H1 (cell line): ENCODE measurements at places on chromosomes 3 and 15.

- no peak for DNase-seq
Measured at GRCh38 chr15:29424118-29424517, 154.5 kb upstream of the NSMCE3 start.

GRCh38 chr15:37933666-37934065 lies 774 bp upstream of the TMCO5A start:
- DNase-seq, result no peak

DNA sequence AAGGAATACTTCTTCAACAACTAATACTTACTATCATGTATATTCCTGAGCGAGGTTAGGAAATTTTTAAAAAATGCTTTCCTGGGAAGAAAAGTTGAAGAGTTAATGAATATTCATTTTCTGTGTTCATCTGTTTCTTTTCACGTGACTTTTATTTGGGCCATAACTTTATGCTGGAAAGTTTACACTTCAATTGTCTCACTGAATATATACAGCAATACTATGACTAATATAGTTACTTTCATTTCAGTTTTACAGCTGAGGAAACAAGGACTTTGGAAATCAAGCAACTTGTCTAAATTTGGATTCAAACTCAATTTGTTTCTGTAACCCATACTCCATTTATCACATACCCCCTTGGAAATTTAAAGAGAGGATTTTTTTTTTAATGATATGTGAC lies 894.2 kb downstream of the ROBO1 start:
- no peak for DNase-seq

GRCh38 chr3:58769065-58769464 lies 102.5 kb upstream of the FAM3D start:
- DNase-seq, result no peak

GRCh38 chr15:74656935-74657535 lies 38.8 kb downstream of the EDC3 start:
- DNase-seq, result no peak

GRCh38 chr15:80984856-80985255 lies 4.8 kb downstream of the MESD start:
- DNase-seq, result no peak

DNA sequence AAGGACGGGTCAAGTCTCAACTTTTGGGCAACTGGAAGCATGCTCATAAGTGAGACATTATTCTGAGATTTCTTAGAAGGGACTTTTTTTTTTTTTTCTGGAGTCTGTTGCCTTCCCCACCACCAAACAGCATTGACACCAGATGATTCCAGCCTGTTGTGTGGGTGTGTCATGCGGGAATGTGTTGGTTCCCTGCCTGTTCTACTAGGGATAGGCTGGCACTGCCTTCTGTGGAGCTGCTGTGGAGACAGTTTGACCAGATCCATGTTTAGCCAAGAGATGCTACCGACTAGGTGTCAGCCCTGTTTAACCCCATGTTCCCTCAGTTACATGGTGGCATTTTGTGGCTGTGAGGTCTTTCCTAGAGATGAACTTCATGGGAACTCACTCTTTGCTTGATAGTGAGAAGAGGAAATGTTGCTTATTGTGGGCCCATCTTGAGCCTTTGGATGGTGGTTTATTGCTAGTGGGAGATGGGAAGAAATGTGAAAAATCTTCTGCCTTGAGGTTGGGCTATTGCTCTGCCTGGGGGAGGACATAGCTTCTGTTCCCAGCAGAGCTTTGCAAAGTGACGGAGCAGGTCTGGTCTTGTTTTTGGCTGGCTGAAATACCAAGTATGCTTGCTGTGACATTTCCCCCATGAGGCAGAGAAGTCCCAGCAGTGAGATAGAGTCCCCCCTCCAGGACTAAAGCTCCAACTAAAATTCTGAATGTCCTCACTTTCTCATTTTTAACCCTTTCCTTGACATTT lies 31.3 kb downstream of the TRAK1 start:
- DNase-seq, result no peak

DNA sequence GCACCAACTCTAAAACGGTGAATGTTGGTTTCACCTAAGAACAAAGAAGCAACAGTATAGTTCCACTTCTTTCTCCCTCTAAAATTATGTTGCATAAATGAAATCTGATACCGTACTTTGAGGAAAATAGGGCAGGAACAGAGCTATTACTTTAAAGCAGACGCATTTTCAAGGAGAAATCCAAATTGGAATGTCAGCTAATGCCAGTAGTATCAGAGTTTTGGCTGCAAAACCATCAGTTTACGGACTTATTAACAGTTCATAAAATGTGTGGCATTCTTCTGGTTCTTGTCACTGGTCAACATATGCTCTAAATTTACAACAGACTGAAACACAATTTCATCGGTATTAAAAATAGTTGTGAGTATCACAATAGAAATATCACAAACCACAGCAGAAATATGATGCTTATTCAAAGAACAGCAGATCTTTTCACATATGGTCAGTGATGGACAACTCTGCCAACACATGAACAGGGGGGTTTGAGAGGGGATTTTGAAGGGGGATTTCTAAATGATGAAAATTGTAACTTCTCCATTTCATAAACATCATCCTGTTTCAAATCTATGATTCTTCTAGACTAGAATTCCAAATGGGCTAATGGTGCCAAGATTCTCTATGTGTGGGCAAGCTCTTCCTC lies 38.7 kb upstream of the ROBO2 start:
- DNase-seq, result no peak

GRCh38 chr15:63495780-63496488 lies 8.5 kb upstream of the USP3 start:
- DNase-seq, result no peak

DNA sequence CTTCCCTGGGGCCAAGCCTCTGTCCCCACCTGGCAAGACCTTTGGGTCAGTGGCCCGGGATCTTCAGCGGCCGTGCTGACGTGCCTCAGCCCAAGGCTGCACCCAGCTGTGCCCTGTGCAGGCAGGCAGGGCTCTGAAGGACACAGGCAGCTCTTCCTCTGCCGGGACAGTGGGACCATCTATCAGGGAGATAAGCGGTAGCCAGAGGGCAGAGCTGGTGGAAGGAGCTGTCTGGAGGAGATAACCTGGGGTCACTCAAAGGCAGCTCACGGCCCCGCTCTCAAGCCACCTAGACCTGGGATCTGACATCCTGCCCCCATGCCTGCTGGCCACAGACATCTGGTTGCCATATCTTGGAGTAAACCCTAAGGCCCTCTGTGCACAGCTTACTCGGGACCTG lies 27.3 kb downstream of the DUSP7 start:
- no peak for DNase-seq

DNA sequence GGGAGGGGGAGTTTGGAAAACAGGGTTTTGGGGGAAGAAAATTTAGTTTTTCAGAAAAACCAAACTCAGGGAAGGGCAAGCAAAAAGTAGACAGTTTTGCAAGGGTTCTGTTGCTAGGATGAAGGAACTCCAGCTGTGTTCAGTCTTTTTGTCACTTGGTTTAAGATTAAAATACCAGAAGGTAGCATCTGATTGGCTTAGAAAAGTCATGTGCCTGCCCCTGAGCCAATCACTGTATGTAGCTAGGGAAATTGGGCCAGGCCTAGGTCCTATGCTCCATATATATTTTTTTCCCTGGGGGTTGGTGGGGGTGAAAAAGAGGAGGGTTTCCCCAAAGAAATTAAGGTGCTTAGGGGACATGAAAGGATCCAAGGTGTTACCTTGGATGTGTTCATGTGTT lies 24.3 kb downstream of the CLDN11 start:
- no peak for DNase-seq

- DNase-seq, result no peak
Measured at GRCh38 chr3:50359760-50360110, 414 bp upstream of the TMEM115 start.

GRCh38 chr3:76365275-76365674 lies 579.9 kb upstream of the ZNF717 start:
- no peak for DNase-seq

- DNase-seq, result no peak
Measured at GRCh38 chr3:56282341-56282740, 185.9 kb downstream of the ERC2 start.

DNA sequence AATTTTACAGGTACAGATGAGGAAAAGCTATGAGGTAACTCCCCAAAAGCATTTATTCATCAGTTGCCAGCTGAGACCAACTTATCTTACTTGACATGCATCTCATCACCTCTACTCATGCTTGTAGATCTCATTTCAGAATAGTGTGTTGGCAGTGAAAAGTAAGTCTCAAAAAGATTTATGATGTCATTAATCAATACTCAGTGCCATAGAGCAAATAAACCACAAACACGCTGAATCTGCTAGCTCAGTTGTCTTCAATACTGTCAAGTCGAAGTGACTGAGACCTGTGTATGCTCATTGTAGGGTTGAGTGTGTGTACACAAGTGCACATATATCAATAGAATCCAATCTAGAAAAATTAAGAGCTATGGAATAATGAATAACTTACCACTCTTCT lies 413.5 kb downstream of the CNTN3 start:
- DNase-seq, result no peak

GRCh38 chr3:144142151-144142840 lies 170.7 kb downstream of the DIPK2A start:
- DNase-seq, result no peak

DNA sequence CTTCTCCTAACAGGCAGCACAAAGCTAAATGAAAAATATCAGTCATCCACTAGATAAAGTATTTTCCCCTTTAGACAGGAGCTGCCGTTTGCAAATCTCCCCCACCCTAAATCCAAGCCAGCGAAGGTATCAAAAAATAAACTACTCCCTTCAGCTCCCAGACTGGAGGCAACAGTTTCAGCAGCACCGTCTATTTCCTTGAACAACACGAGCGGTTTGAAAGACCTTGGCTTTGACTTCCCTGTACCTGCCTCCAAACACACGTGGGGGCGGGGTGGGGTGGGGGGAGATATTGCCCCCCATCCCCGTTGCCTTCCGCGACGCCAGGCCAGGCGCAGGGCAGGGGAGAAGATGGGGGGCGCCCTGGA lies 832 bp upstream of the CACNA1D start:
- DNase-seq, result no peak

DNA sequence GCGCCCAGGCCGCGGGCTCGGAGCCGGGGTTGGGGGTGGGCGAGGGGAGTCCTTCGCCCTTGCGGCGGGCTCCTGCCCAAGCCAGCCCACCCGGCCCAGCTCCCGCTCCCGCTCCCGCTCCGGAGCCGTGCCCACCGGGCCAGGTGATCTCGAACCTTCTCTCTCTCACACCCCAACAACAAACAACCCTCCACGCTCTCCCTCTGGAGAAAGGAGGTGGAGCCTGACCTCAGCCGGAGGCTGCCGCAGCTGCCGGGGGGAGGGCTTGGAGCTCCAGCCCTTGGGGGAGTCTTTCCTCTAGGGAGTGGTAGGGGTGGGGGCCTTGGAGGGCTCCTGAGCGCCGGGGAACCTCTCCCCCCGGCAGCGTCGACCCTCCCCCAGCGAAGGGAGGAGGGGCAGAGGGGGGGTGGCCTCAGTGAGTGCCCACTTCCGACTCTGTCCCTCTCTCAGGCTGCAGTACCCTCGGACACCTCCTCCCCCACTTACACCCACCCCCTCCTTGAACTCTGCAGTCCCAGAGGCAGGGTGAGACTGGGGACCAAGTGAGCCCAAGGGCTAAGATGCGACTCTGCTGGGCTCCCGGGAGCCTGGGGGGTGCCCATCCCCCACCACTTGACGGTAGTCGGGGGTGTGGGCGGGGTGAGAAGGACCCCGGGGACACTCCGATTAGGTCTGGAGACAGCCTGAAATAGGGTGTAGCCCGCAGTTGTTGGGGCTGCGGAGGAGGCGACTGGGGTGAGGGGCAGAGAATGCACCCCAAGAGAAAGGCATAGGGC lies 4.4 kb upstream of the BAHD1 start:
- no peak for DNase-seq

DNA sequence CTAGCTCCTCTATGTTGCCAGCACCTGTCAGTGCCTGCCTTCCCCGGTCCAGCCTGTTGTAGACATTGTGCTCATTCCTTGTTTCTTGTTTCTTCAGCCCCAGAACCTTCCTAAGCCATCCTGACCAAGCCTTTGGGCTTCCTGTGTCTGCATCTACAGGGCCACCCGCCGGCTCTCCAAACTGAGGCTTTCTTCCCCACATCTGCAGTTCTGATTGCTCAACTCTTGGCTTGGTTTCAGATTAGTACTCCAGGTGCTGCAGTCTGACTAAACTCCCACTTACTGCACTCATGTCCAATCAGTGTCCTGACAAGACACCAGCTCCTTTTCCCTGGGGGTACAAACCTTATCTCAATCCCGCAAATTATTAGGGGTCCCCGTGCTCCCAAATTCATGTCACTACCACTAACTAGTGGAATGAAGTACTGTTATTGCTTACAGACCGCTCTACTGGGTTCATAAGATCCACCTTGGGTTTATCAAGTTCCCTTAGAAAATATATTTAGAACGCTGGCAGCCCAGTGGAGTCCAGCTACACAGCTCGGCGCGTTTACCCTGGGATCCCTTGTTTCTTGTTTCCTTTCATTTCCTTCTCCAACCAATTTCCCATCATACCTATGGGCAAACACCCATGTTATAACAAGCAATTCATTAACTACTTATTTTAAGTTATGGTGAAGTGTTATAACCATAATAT lies 114.2 kb upstream of the TJP1 start:
- DNase-seq, result no peak

- no peak for DNase-seq
Measured at GRCh38 chr3:182533394-182533793, 259.9 kb upstream of the ATP11B start.

DNA sequence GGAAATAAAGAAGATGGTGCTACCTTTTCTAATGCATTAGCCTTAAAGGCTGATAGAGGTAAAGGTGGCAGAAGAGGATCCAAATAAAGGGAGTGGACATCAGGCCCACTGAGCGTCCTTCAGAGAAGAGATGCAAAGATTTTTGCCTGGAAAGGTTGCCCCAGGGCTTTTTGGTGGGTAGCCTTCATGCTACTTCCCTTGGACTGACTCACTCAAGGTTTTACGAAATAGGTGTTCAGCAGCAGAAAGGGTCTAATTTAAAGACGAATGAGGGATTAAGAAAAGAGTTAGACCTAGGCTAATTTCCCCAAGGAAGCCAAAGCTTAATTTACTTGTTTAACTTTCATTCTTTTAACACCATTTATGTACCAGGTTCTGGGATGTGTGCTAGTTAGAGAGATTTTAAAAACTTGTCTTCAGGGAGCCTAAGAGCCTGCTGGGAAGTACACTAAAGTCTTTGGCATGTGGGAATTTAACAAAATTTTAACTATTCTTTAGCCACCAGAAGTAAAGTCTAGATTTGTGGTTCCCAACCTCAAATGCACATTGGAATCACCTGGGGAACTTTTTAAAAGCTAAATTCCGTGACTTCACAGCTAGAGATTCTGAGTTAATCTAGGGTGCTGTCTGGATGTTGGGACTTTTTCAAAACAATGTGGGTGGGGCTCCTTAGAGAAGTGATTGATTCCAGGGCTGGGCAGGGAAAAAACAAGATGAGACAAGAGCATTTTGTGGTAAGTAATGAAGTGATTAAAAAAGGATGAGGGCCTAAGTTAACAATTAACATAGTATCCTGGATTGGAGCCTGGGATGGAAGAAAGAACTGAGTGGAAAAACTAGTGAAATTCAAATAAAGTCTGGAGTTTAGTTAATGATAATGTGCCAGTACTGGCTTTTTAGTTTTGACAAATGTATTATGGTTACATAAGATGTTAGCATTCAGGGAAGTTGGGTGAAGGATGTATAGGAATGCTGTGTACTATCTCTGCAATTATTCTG lies 3.4 kb downstream of the IL20RB start:
- DNase-seq, result no peak

GRCh38 chr3:184005941-184006507 lies 11.7 kb downstream of the ABCC5 start:
- no peak for DNase-seq
